ENCODE measurements at places on chromosomes 2 and 18.

DNA sequence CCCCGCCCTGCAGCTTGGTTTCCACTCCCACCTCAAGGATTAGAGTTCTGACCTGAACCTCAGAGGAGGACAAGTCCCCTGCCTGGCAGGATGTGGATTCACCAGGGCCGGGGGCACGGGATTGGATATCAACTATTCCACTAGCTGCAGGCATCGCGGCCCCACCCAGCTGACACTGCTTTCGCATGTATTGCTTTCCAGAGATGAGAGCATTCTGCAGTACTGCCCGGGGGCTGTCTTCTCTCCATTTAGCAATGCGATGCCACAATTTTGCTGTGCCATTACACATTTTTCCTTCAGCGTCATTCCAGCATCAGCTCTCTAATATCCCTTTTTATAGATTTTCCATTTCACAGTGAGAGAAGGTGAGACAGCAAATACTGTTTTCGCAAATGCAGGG lies 42.0 kb downstream of the CTIF start:
- DNase-seq: no peak

DNA sequence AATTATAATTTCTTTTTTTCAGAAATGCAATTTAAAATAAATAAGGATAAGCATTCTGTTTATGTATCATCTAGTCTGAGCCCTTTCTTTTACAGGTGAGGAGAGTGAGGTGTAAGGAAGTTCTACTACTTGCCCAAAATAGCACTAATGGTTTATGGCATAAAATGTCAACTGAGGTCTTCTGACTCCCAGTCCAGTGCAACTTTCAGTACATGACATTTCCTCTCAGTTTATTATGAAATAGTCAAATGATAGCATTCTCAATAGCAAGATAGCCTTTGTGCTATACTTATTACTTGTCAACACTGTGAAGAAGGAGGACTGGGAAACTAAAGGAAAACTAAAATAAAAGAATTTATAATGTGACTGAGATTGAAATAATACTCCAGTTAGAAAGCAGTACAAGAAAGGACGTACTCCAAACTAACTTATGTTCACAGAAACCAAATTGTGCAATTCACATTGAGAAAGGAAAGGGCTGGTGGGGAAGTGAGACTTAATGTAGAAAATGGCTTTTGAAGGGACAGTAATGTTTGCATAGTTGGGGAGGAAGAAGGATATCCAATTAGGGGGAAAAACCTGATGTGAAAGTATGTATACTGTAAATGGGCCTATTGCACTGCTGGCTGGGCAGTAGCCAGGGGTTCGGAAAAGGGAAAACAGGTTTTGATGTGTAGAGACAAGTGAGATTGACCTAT lies 166.7 kb upstream of the ZEB2 start:
- no peak for DNase-seq

GRCh38 chr2:143594745-143595144 lies 465.5 kb downstream of the ARHGAP15 start:
- no peak for DNase-seq

- no peak for DNase-seq
These were observed 703 bp downstream of the UGGT1 start for GRCh38 chr2:128091726-128092080.

DNA sequence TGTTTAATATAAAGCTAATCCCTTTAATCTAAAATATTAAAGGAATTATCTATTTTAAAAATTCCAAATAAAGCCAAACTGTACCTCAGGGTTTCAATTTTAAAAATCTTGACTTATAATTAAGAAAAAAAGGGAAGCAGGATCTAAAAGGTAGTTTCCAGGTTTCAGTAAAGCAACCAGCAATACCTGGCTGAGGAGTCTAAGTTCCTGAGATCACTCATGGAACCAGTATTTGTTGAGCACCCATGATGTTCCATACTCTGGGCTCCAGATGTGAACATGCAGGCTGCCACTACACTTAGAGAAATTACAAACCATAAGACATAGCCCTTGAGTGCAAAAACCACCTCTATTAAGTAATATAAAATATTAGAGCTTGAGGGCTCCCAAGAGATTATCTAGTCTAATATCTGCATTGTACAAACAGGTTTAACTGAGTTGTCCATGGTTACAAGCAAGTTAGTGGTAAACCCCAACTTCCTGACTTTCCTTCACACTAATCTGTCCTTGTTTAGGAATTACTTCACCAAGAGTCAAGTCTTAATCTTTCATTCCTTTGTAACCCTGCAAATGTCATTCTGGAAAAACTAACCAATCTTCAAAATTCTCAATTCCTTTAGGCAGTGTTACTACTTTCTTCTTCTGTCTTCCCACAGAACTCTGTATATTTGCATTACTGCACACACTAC lies 49.2 kb downstream of the CLASP1 start:
- DNase-seq: no peak

- no peak for DNase-seq
These were observed 304.6 kb upstream of the CXCR4 start for GRCh38 chr2:136422512-136422911.

GRCh38 chr2:103823847-103824246 lies 1030.1 kb upstream of the POU3F3 start:
- no peak for DNase-seq

- DNase-seq: no peak
These were observed 82.6 kb upstream of the RGPD5 start for GRCh38 chr2:109711230-109712122.

DNA sequence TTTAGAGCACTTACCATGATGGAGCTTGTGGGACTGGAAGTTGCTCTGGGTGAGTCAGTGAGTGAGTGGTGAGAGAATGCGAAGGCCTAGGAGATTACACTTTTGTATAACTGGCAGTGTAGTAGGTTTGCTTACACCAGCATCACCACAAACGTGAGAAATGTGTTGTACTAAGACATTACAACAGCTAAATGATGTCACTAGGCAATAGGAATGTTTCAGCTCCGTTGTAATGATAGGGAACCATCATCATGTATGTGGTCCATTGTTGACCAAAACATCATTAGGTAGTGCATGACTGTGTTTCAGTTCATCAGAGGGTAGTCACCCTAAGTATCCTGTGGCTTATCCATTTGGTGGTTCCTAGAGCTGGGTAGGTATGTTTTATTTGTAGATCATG lies 11.9 kb downstream of the ZNF407 start:
- peak; percentile 36 for DNase-seq

GRCh38 chr2:16057661-16058060 lies 117.3 kb downstream of the MYCN start:
- no peak for DNase-seq

DNA sequence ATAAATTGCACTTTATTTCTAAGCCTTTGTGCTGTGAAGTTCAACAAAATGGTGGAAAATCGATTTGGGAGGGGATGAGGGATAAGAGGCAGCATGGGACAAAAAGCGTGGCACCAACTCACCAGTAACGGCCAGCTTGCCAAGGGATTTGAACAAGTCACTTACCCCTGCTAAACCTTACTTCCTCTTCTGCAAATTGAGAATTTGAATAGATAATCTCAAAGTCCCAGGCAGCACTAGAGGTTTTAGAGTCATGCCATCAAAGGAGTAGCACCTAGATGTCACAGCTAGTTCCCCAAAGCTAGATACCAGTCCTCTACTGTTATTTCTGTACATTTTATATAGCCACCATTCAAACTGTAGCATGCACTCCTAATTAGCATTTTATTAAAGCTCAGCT lies 83.7 kb upstream of the VRK2 start:
- DNase-seq: no peak

DNA sequence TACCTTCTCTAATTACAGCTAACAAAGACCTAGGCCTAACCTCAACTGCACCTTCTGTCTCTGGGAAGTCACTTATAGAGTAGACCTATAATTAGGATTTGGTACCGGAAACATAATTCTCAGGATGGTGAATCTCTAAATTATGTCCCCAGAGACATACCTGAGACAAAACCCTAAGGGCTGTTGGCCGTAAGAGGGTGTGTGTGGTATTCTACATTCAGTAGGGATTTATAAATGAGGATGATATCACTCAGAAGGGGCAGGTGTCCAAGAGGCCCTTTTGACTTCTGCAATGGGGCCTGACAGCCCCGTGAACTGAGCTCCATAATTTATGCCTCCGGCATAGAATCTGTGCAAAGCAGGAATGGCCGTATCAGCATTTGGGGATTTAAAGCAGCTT lies 13.5 kb upstream of the DARS1 start:
- DNase-seq: no peak

DNA sequence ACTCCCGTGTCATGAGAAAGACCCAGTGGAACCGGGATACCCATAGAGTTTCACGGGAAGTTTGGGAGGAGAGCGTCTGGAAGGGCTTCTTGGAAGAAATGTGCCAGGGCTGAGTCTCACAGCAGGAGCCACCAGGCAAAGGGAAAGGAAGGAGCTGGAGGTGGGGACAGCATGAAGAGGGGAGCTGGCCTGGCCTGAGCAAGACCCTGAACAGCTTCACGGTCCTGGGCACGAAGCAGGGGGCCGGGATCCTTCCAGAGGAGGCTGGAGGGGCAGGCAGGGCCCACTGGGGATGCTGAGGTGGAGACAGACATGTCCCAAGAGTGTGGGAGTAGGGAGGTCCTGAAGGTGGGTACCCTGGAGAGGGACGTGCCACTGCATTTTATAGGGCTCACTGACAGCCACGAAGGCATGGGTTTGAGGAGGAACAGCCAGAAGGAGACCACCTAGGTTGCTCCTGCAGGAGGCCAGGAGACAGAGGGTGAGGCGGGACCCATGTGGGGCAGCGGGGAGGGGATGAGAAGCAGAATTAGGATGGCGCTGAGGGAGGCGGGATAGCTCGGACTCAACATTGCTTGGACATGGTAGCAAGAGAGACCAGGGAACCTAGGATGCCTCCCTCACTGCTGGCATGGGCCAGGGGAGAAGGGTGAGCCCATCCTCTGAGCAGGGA lies 168.1 kb upstream of the ID2 start:
- DNase-seq: no peak

- peak; percentile 83 for DNase-seq
These were observed at the start of gene DOK6 for GRCh38 chr18:69400253-69400975. TSS of gene DOK6 (plus strand) at chr18:69400888.

GRCh38 chr2:49426996-49427395 lies 272.7 kb upstream of the FSHR start:
- DNase-seq: no peak

GRCh38 chr2:241020201-241020600 lies 21.8 kb downstream of the SNED1 start:
- no peak for DNase-seq

DNA sequence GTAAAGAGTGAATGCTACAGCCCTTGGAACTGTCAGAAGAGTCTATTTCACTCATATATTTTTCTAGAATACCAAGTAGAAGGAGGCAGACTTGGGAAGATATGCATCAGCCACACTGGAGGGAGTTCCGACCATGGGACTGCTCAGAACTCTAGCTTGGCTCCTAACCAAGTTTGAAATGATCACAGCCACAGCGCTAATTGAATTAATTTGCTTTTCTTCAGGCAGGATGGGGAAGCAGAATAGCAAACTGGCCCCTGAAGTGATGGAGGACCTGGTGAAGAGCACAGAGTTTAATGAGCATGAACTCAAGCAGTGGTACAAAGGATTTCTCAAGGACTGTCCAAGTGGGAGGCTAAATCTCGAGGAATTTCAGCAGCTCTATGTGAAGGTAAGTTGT lies 51.4 kb downstream of the VSNL1 start:
- DNase-seq: no peak

- no peak for DNase-seq
These were observed 333.5 kb downstream of the IRS1 start for GRCh38 chr2:226466124-226466523.

- no peak for DNase-seq
These were observed 33.3 kb upstream of the E2F6 start for GRCh38 chr2:11499081-11499743.

- no peak for DNase-seq
These were observed 91.8 kb downstream of the MTCL1 start for GRCh38 chr18:8797206-8797605.

DNA sequence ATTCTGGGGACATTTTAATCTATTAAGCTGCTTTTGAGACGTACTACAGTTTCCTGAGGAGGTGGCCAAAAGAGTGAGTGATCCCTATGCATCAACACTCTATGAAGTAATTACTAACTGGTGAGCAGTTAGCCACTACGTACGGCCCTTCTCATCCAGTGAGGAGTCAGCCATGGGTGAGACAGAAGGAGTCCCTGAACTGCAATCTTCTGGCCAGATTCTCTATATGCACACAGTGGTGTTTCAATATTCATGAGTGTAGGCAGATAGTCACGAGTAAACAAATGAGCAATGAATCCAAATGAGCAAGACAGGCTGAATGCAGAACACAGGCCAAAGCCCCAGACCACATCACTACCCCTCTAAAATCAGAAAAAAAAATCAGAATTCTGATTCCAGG lies 29.8 kb upstream of the TMEM214 start:
- DNase-seq: no peak

- DNase-seq: no peak
These were observed 34.8 kb upstream of the SMIM21 start for GRCh38 chr18:75462178-75462832.

DNA sequence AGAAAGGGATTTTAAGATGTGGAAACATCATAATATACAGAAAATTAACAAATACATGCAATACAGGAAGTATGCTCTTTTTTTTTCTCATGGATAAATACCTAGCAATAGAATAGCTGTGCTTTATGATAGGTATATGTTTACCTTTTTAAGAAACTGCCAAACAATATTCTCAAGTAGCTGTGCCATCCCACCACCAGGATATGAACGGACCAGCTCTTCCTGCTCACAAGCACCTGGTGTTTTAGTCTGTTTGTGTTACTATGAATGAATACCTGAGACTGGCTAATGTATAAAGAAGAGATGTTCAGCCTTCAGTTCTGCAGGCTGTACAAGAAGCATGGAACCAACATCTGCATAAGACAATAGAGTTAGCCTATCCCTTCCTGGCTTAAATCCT lies 19.9 kb upstream of the UGT1A8 start:
- DNase-seq: no peak

GRCh38 chr2:100143286-100143685 lies 896 bp upstream of the AFF3 start:
- peak; percentile 30 for DNase-seq

- DNase-seq: no peak
These were observed 14.7 kb downstream of the SULT6B1 start for GRCh38 chr2:37173741-37174140.

GRCh38 chr2:45769056-45769455 lies 117.6 kb downstream of the PRKCE start:
- no peak for DNase-seq

DNA sequence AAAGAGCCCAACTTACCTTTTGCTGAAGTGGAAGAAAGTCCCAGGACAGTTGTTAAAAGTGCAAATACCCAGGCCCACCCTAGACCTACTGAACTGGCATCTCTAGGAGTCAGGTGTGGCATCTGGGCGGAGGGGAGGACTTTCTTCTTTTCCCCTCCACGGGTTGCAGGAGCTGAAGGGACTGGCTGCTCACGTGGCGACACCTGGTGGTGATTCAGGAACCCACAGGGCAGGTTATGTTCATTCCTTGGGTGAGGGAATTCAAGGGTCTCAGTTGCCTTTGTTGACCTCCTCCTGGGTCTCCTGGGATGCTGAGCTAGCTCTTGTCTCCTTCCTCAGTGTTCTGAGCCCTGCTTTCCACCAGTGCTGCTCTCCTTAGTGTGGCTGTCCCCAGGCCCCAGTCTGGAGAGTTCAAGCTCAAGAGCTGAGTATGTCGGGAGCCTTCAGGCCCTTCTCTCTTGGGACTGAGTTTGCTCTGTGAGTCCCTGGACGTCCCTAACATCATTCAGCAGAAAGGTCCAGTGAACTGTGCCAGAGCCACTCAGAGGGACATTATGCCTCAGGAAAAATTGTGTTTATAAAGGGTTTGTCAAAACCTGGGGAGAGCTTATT lies 56.9 kb downstream of the DYSF start:
- peak; percentile 45 for DNase-seq
